ENCODE measurements at places on chromosomes 3 and 15.

DNA sequence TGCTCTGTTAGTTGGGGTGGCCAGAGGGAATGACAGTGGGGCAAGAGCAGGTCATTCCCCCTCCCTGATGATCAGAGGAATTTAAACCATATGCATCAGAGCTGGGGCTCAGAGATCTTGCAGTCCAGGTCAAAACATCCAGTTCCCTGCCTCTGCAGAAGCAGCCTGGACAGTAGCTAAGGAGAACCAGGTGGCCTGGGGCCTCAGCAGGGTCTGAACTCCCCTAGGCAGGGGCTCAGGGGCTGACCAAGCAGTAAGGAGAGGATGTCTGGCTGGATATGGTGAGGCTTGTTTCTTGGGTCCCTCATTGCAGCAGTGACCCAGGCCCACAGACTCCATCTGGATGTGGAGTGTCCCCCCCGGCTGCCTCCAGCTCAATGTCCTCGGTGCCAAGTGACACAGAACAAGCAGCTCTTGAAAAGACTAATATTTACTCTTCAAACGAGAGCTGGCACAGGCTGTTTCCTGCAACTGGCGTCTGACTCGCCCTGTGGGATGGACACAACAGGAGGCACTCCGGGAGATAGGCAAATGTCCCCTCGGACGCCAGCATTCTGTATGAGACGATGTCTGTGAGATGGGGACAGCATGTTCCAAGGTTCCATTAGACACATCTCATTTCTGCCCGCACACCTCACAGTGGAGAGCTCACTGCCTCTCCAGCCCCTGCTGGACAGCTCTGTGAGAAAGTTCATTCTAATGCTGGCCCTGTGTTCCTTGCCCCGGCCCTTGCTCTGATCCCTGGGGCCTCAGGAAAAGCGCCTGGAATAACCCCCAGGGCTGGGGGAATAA lies 37.1 kb downstream of the SEC22C start:
- no peak for DNase-seq

DNA sequence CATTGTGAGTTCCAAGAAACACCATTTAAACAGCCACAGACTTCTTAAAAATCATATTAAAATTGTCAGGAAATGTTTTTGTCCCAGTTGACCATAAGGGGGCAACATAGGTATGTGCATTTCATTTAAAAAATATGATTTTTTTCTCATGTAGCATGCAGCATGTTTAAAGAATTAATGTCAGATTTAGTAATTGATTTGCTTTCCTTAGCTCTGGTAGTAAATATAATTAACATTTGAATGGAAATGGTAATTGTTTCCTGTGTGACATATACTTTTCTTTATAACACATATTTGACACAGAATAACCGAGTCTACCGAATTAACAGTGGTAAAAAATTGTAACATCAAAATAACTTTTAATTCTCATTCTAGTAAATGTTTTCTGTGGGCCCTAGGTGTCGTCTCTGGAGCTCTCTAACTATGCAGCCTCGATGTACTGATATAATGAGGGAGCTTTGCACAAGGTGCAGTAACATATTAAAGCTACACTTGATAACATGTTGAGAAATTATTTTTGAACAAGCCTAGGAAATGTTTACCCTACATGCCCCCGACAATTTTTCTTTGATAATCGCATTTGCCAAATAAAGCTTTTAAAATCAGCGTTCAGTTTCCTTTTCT lies 34.9 kb downstream of the NXPE3 start:
- peak; percentile 30 for DNase-seq

- DNase-seq: peak; percentile 38
These were observed 99.7 kb downstream of the NAALADL2 start for GRCh38 chr3:174958671-174959328.

GRCh38 chr3:37272741-37273140 lies 98.4 kb upstream of the LRRFIP2 start:
- peak; percentile 17 for DNase-seq

GRCh38 chr15:44094781-44095180 lies 100.3 kb downstream of the FRMD5 start:
- peak; percentile 50 for DNase-seq

GRCh38 chr3:157631478-157631877 lies 128.3 kb upstream of the VEPH1 start:
- DNase-seq: peak; percentile 49

- no peak for DNase-seq
These were observed 51.0 kb downstream of the CACNA1D start for GRCh38 chr3:53545310-53545995.

GRCh38 chr3:100106531-100107141 lies 7.7 kb downstream of the FILIP1L start:
- DNase-seq: peak; percentile 65

DNA sequence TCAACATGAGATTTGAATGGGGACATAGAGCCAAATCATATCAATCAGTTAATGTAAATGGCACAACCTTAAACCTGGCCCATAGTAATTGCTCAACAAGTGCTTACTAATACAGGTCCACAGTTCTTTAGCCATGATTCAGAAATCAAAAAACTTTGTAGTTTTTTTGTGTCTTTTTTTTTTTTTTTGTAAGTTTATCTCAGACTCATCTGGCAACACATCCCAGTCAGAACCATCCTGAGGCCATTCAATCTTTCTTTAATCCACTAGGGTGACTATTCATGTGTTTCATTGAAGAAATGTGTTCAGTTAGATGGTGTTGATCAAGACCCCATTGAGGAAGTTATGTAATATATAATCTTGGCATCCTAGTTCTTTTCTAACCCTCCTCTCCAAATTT lies 65.4 kb downstream of the ABI3BP start:
- DNase-seq: peak; percentile 19

DNA sequence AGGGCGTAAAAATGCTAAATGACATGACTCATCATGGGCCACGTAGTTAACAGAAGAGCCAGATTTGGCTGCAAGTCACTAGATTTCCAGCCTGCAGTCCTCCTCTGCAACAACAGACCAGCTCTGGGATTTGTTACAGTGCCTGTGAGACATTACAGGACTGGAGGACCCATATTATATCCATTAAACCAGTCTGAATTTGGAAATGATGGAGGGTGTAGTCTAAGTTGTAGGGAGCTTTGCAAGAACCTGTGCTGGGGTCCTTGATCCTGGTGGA lies 10.8 kb downstream of the ZNF774 start:
- peak; percentile 88 for DNase-seq

DNA sequence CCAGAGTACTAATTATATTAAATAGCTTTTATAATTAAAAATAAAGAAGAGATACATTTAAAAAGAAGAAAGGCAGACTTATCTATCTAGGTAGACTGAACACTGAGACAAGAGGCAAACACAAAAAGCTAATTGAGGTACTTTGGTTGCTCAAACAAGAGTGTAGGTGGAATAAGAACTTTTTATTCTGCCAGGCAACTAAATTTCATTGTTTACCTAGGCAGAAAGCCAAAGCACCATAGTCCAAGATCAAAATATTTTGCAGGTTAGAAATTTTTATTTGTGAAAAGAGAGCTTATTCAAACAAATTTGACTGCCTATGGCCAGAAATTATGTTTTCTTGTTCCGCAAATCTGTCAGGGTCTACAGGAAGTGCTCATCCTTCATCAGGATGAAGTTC lies 499.6 kb upstream of the GBE1 start:
- DNase-seq: no peak

DNA sequence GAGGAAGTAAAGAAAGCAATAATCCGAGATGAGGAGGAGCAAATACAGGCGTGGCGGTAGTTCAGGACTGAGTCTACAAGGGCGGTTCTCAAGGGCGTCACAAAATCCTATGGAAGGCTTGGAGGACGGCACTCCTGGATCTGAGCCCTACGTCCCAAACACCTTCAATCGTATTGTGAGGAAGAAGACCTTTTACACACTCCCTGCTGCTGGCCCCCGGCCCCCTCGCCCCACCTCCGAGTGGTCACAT lies 747 bp downstream of the PLD1 start:
- peak; percentile 62 for DNase-seq

GRCh38 chr3:8453153-8453552 lies 48.5 kb upstream of the LMCD1 start:
- no peak for DNase-seq

- DNase-seq: peak; percentile 67
These were observed 21.9 kb downstream of the AKAP13 start for GRCh38 chr15:85402195-85402881.

Data from fibroblast of skin of right quadriceps (primary cell).